Endothelial cell (in vitro differentiated cells): ENCODE measurements at places on chromosomes 4 and X.

- DNase-seq, result no peak
Measured at GRCh38 chrX:47958761-47959342, 44.9 kb downstream of the ZNF182 start.

- no peak for DNase-seq
Measured at GRCh38 chr4:10732235-10732913, 47.8 kb upstream of the CLNK start.

- no peak for DNase-seq
Measured at GRCh38 chr4:25069014-25069413, 38.3 kb upstream of the LGI2 start.

GRCh38 chr4:142265536-142265935 is 580.6 kb downstream of the INPP4B start:
- DNase-seq, result no peak
